G401 (cell line): ENCODE measurements at places on chromosomes 3 and 15. TPM values are rescaled to one million over a fixed set of nuclear protein-coding genes. Genes with fewer than 3 reads are reported as not detected.

GRCh38 chr3:144818973-144819372 is 847.4 kb downstream of the DIPK2A start:
- no peak for DNase-seq

GRCh38 chr3:139202226-139202958 is 141.4 kb upstream of the MRPS22 start:
- no peak for DNase-seq

DNA sequence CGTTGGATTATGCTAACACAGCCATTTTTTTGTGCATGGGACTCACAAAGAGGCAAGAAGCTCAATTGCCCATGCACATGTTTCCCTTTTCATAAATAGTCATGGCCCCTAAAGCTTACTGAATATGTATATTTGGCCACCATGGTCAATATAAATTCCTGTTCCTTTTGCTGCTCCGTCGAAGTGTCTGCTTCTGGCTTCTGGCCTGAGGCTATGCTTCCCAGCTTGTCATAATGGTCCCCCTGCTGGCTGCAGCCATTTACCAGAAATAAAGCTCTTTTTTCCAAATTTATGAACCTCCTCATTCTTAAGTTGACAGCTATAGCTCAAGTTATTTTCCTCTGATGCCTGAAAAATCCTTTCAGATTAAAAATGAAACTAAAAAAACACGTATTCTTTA is 602.1 kb downstream of the VGLL3 start:
- no peak for DNase-seq

The ZNF80 gene
- not detected in 2 replicates for total RNA-seq

DNA sequence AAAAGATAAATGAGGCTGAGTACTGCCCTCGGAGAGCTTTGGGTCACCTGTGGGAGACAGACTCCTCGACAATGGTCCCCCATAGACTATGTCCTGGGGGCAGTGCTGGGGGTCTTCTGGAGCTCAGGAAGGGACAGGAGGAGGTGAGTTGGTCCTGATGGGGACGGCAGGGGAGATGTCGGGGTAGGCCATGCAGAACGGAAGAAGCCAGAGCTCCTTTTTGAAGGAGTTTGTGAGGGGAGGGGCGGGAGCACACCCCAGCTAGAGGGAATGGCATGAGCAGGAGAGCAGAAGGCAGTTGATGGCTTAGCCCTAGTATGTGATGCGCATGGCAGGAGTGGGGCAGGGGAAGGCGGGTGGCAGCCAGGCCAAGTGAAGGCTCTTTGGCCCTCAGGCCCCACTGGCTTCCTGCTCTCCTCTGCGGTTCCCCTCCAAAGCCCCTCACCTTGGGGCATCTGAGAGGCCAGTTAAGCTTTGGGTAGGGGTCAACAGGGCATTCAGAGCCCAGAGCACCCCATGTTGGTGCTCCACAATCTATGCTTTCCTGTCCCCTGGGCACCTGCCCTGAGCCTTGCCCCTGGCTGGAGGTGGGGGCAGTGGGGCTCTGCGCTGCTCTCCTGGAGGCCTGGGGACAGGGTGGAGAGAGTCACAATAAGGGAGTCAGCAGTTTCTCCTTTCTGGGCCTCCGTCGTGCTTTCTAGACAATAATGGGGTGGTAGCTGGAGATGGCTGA is 179.3 kb downstream of the SMAD6 start:
- no peak for DNase-seq

The PROS1 gene
- 8.9 and 13.7 TPM in 2 replicates for total RNA-seq

DNA sequence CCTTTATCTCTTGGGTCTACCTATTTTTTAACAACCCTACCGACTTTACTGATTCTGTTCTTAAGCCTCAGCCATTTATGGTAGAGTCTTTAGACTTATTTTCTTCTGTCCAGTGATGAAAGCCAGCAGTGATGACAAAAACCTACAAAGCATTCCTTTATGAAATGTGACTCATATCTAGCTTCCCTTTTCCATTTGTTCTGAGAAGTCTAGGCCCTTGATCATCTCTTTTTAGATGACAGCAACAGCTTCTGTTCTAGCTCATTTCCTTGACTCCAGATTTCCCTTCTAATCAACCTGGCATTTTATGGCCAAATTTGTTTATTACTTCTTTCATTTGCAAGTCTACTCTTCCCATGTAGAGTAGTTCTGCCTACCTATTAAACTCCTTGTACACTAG is 36.1 kb downstream of the CFAP44 start:
- no peak for DNase-seq

DNA sequence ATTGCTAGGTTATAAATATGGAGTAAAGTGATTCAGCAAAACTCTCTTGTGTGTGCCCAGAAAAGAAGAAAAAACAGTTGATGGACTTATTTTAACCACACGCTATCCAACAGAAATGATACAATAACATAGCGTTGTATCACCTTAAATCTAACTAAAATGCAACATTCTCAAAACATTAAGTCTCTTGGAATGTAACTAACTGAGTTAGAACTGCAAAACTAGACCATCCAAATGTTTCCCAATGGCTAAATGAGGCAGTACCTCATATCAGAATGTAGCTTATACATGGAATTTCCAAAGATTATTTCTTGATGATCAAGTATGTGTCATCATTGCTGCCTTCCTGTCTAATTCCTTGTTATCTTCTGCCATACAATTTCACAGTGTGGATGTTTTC is 187.9 kb downstream of the CNTN3 start:
- DNase-seq, result no peak

DNA sequence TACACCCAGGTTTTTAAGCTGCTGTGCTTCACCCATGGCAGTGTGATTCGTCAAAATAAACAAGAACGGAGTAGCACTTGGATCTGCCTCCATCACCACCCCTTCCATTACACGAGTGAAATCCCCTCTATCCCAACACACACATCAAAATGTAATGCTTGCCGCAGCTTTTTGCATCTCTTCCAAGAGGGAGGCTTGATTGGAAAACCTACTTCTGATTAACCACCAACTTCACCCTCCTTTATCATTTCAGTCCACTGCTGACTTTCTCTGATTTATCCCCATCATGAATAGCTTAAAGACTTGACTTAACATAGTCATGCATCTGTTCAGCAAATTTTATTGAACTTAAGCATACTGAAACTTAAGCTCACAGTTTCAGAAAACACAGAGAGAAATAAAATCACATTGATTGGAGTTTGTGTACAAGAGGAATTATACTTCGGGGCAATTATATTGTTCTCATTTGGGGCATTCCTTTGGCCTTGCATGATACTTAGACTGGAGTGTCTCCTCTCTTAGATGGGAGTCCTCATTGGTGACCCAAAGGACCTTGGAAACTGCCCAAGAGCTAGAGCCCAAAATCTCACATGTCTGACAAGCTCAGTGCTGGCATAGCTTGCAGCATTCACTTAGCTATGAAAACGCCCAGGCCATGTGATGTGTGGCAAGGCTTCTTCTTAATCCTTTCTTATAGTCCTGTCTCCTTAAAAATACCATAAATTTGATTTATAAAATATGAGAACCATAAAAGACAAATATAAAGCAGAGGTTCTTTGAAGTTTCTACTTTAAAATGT is 124.3 kb upstream of the UMPS start:
- no peak for DNase-seq
